Activated naive CD8-positive, alpha-beta T cell treated with anti-CD3 and anti-CD28 coated beads for 36 hours (primary cell): ENCODE measurements at places on chromosomes 11 and 22.
A peak's percentile ranks its signal among the peaks of the same experiment; 100 is the strongest.

GRCh38 chr22:20516399-20516798, 9.0 kb downstream of the MED15 start:
- DNase-seq = no peak

DNA sequence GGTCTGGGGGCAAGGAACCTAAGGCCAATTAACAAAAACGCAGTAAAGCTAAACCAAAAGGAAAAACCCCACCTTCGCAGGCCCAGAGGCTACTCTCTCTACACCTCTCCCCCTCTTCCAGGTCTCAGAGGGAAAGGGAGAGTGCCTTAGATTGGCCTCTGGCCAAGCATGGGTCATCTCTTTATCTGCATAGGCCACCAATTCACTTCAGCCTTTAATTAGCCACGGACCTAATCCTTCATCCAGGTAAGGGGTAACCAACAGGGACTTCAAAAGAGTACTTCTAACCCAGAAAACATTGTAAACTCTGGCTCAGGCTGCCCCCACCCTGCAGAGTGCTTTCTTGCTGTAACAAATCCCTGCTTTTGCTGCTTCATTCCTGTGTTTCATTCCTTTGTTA, 9.4 kb downstream of the VSTM5 start:
- no peak for DNase-seq

DNA sequence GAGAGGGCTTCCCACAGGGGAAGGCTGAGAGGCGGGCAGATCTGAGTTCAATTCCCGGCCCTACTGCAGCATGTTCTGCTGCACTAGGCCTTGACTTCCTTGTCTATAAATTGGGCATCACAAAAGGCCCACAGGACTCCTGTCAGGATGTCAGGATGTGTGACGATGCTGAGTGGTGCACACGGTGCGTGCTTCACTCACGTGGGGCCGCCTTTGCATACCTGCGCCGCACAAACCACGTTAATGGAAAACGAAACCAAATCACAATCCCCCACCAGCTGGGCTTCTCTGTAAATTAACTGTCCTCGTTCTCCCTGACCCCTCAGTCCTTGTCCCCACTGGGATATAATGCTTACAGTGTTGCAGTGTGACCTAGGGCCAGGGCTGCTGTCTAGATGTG, 32.3 kb upstream of the TSPAN18 start:
- DNase-seq = no peak

GRCh38 chr11:10856689-10857458, 979 bp downstream of the ZBED5 start:
- no peak for DNase-seq

GRCh38 chr22:24819487-24819886, 13.5 kb downstream of the SGSM1 start:
- no peak for DNase-seq

- no peak for DNase-seq
These were observed 16.6 kb downstream of the TST start for GRCh38 chr22:37002633-37003032.

DNA sequence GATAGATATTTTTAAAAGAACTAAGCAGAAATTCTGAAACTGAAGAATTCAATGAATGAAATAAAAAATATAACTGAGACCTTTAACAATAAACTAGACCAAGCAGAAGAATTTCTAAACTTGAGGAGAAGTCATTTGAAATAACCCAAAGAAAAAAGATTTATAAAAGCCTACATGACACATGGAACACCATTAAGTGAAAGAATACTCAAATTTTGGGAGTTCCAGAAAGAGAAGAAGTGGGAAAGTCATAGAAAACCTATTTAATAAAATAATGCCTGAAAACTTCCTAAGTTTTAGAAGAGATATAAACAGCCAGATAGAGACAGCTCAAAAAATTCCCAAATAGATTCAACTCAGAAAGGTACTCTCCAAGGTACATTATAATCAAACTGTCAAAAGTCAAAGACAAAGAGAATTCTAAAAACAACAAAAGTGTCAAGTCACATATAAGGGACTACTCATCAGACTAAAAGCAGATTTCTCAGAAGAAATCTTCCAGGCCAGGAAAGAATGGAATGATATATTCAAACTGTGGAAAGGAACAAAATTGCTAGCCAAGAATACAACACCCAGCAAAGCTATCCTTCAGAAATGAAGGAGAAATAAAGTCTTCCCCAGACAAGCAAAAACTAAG, 72.9 kb upstream of the GNAZ start:
- DNase-seq = no peak

GRCh38 chr22:30864441-30865420, 103.8 kb downstream of the MORC2 start:
- DNase-seq = no peak

- DNase-seq = no peak
These were observed 253.7 kb upstream of the CHORDC1 start for GRCh38 chr11:90476442-90477007.

GRCh38 chr11:31127290-31127689, 242.2 kb downstream of the DCDC1 start:
- no peak for DNase-seq

DNA sequence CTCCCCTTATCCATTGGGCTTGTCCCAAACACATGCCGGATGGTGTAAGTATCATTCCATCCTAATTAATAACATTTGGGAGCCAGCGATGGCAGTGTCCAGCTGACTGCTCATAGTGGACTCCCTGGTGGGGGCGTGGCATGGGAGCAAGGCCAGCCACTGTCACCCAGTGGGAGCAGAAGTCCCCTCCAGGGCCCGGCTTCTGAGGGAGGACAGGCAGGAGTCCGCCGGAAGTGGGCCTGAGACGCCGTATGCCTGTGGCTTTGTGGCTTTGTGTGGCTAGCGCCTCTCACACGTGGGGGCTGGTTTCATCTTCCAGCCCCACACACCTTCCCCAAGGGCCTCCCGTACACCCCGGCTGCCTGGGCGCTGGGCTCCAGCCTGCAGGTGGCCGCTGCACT, 124.5 kb downstream of the KCNQ1 start:
- DNase-seq = no peak

DNA sequence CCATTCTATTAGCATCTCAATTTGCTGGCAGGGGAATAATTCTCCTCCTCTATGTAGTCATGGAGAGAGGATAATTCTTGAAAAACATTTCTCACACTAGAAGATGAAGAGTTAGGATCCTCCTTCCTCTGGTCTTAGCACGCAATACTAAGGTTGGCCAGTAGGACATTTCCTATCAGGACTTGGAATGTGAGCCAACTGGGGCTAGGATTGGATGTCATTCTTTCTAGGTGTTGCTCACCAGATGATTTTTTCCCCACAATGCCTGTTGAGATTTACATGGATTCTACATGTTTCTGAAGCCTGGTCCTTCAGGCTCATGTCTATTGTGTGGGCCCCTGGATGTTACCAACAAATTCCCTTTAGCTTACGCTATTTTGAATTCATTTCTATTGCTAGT, 28.0 kb downstream of the SLN start:
- no peak for DNase-seq

DNA sequence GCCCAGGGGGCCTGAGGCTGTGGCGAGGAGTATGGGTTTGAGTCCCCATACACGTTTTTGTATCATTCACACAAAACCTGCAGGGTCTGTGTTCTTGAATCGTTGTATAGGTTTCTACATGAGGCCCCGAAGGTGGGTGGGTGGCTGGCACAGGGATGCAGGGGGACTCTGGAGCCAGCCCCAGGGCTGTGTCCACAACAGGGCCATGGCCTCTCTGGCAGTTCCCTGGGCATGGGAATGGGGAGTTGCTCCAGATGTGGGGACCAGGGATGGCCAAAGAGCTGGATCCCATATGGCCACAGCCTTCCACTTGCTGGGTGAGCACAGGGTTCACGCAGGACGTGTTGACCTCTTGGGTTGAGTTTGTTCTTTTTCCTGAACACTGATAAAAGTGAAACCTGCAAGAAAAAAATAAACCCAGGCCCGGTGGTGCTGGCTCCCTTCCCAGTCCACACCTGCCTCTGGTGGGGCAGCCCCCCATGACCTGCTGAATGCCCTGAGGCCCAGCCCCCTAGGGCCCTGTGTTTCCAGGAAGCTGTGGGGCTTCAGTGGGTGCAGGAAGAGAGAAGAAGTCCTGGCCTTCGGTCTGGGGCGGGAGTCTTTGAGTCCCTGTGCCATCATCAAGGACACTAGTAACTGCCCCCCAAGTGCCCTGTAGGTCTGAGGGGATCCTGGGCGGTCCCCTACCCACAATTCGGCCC, 16.1 kb downstream of the MYRF start:
- no peak for DNase-seq

- no peak for DNase-seq
These were observed 14.2 kb upstream of the MUC5B start for GRCh38 chr11:1208394-1209261.

- DNase-seq = no peak
These were observed 30.6 kb downstream of the AAMDC start for GRCh38 chr11:77851503-77851902.

DNA sequence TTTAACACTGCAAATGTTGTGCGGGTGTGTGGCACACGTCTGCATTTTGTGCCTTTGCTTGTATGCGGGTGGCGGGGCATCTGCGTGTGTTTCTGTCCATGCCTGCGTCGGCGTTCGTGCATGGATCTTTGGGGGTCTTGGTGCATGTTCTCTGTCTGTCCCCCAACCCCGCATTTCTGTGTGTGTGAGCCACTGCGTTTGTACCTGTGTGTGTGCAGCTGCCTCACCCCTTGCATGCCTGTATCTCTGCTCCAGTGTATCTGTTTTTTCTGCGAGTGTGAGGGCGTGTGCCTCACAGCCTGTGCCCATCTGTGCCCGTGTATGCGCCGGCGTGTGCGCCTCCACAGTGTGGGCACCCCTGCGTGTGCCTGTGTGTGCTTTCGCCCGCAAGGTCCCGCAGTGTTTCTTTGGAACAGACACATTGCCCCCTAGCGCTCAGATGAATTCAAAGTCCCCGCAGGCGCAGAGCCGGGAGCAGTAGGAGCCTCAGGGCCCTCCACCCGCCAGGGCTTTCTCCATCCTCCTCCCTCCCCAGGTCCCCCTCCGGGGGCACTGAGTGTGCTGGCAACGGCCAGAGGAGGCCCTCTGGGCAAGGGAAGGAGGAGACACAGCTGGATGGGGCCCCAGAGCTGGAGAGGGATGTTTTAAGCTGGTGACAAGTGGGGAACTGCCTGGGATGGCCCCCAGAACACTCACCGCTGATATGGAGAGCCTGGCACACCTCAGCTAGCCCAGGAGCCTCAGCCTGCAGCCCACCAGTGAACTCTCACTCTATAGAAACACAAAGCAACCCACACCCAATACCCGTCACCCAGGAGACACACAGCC, 3.1 kb upstream of the MN1 start:
- DNase-seq = peak; percentile 47

DNA sequence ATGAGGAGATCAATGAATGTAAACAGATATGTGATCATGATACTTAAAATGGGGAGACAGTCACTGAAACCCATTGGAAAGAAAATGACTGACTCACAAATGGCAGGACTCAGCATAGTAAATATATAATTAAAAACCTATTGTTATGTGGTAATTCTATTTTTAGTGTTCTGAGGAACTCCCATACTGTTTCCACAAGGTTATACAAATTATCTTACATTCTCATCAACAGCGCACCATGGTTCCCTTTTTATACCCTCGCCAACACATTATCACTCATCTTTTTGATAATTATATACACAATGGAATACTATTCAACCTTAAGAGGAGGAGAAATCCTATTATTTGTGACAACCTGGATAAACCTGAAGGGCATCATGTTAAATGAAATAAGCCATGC, 17.1 kb downstream of the OR5B21 start:
- no peak for DNase-seq

- DNase-seq = peak; percentile 77
These were observed 52.5 kb upstream of the CLDN5 start for GRCh38 chr22:19576460-19577421.

DNA sequence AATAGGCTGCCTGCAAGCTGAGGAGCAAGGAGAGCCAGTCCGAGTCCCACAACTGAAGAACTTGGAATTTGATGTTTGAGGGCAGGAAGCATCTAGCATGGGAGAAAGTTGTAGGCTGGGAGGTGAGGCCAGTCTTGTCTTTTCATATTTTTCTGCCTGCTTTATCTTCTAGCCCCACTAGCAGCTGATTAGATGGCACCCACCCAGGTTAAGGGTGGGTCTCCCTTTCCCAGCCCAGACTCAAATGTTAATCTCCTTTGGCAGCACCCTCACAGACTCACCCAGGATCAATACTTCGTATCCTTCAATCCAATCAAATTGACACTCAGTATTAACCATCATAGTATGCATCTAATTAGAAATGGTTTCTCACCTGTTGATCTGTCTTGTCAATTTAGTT, 5.0 kb upstream of the COX8A start:
- DNase-seq = no peak

- DNase-seq = peak; percentile 36
These were observed 30.4 kb downstream of the RTN4R start for GRCh38 chr22:20237480-20238440.

GRCh38 chr11:75431533-75432525, 1.2 kb downstream of the KLHL35 start:
- DNase-seq = no peak

DNA sequence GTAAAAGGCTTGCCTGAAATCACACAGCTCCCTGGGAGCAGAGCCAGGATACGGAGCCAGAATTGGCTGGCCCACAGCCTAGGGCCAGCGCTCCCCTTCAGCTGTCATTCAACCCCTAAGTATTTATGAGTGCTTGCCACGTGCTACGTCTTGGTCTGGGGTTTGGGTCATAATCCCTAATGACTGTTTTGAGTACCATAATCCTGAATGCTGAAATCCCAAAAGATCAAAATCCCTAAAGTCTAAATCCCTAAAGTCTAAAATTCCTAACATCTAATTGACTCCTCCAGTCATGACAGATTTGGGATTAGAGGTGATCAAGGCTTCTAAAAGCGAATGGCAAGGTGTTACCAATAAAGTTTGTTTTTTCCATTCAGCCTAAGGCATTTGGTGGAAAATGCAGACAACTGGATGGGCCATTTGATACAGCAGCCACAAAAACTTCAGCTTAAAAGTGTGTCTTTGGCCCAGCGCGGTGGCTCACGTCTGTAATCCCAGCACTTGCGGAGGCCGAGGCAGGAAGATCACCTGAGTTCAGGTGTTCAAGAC, 59.8 kb upstream of the PRR5 start:
- no peak for DNase-seq

DNA sequence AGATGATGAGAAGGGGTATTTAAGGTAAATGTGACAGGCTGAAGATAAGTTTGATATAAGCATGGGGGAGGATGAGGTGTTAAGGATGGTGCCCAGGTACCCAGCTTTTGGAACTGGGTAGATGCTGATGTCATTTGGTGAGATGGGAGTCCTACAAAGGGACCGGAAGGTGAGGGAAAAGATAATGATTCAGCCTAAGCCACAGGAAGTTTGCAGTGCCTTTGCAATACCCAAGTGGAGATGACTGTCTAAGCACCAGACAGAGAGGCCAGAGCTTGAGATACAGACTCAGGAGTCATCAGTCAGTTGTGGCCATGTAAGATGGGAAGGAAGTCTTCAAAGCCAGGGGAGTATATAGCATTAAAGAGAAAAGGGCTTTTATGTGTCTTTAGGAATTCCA, 30.0 kb upstream of the SMCO4 start:
- no peak for DNase-seq
